ENCODE measurements at places on chromosomes 3 and 15. TPM values are rescaled to one million over a fixed set of nuclear protein-coding genes. Genes with fewer than 3 reads are reported as not detected.

Gene BCL2A1
- polyA plus RNA-seq, result 0.25 TPM

DNA sequence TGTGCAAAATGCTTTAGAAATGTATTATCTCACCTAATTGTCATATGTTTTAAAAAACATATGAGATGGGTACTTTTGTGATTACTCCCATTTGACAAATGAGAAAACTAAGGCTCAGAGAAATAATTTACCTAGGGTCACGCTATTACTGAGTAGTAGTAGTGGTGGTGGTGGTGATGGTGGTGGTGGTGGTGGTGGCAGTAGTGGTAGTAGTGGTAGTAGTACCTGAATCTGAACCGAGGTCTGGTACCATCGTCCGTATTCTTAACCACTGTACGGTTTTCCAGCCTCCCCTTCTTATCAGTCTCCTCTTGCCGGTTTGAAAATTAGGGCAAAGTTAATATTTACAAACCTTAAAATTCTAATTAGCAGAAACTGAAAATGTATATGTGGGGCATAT, 102.4 kb downstream of the KLHL25 start:
- no peak for DNase-seq

- peak; percentile 48 for DNase-seq
These were observed 401.8 kb downstream of the SHQ1 start for GRCh38 chr3:72446218-72447058.

DNA sequence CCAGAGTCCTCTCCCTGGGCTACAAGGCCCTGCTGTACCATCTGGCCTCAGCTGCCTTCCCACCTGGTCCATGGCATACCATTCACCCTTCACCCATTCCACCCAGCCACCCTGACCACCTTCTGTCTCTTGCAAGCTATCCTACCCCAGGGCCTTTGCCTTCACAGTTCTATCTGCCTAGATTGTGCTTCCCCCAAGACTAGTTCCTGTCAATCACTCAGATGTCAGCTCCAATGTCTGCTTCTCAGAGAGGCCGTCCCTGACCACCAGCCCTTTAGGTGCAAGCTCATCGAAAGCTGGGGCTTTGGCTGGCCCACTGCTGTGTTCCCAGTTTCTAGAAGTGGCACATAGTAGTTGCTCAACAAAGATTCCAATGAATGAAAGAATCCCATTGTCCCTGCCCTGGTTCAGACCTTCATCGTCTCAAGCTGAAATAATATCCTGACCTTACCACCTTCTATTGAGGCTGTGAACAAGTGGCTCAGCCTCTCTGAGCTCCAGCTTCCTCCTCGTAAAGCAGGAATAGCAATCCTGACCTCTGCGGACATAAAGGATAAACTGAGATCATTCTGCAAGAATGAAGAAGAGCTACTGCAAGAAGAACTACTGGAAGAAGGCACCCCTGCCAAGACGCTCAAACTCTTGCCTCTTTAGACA, 15.8 kb downstream of the EFCAB12 start:
- DNase-seq, result no peak

Gene ROBO2
- polyA plus RNA-seq, result 88.0 TPM

Gene MTFMT
- polyA plus RNA-seq, result 15.8 TPM

DNA sequence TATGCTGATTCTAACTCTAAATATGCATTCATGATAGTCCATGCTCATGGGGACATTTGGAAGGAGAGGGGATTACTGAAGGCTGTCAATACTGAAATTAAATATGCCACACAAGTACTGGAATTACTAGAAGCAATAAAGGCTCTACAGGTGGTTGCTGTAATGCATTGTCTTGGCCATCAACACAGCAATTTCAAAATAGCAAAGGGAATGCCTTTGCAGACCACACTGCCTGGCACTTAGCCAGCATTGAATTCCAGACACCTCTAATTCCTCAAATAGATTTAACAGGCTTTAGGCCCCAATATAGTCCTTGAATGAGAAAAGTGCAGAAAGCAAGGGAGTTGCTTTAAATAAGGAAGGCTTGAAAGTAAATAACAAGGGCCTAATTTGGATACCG, 115.8 kb upstream of the PLCL2 start:
- peak; percentile 28 for DNase-seq

- DNase-seq, result no peak
These were observed 243.2 kb downstream of the MBNL1 start for GRCh38 chr3:152511904-152512303.

Gene ZWILCH
- polyA plus RNA-seq, result 23.0 TPM

GRCh38 chr3:194364652-194365434, 4.7 kb downstream of the LRRC15 start:
- DNase-seq, result no peak

- peak; percentile 54 for DNase-seq
These were observed 67.1 kb downstream of the ATP2B2 start for GRCh38 chr3:10437995-10438901.

DNA sequence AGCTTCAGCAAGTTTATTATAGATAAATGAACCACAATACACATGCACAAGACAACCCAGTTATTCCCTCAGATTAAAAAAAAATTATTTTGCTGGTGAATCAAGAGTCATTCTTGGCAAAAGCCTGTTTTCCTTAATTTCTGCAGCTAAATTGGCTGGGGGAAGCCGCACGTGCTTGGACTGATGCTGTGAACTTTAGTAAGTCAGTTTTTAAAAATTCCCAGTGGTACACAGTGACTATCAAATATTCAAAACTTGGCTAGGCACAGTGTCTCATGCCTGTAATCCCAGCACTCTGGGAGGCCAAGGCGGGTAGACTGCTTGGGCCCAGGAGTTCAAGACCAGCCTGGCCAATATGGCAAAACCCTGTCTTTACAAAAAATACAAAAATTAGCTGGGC, 23.9 kb downstream of the EHD4 start:
- no peak for DNase-seq

DNA sequence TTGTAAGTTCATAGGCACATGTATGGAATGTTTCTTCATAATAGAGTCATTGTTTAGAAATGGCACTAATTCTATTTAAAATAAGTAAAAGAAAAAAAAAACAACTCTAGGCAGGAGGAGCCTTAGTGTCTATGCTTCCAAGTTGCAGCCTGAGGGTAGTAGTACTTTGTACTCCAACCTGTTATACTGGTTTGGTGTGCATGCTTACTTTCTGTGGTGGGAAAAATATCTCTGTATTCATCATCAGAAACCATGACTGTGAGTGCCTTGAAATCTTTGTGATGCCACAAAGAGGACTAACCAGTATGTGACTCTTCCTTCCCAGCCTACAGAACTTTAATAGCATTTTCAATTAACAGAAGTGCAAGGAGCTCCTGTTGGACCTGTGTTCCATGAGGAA, 4.4 kb downstream of the NAALADL2 start:
- DNase-seq, result no peak

DNA sequence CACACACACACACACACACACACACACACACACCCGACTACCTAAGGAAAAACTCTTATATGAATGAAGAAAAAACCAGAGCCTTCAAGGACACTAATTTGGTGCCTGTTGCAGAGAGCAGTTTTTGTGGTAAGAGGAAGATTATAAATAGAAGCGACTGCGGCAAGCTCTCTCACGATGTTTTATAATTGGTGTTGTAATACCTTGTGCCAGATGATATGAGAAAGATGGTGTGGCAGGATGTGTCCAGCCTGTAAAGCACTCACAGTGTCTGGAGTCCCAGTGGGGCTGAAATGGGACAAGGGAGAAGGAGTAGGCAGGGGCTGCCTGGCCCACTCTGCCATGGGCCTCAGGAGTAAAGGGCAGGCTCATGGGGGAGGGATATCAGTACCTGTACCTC, 839.9 kb downstream of the AGBL1 start:
- no peak for DNase-seq

Gene SEMA7A
- 8.0 TPM for polyA plus RNA-seq

- peak; percentile 53 for DNase-seq
These were observed 64.1 kb upstream of the RPL32 start for GRCh38 chr3:12905316-12906071.

DNA sequence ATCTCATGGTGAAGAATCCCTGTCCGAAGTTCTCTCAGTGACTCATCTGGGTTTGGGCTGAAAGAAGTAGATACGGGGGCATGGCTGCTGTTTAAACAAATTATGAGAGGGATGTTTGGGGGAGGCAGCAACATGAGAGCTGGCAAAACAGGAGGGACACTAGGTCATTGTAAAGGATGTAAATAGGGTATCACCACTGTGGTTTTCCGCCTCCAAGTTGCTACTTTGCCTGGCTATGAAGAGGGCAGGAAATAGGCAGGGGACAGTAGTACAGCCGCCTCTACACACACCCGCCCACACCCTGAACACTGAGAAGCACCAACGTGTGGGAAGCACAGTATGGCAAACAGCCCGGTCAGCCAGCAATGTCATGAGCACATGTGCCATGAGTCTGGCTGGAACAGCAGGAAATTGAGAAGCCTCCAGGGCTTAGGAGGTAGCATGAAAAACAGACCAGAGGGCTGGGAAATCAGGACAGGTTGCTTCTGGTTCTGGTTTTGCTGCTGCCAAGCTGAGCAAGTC, 17.1 kb downstream of the HEXA start:
- peak; percentile 40 for DNase-seq

GRCh38 chr3:56364665-56365064, 103.6 kb downstream of the ERC2 start:
- no peak for DNase-seq

GRCh38 chr15:35194296-35194695, 109.2 kb upstream of the NANOGP8 start:
- no peak for DNase-seq

DNA sequence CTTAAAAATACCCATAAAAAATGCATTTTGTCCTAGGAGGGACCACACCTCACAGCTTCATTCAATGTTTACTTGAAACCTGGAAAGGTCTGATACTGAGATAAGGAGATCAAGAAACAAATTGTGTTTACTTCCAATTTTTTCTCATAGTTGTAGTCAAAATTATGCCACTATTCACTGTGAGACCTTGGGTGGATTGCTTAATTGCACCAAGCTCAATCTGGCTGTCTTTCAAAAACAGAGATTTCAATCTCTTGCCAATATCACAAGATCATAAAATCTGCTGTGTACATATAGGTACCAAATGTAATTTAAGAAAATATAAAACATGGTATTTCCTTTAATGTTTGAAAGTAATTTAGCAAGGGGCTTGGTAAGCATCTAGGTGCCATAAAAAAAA, 186.4 kb upstream of the THBS1 start:
- no peak for DNase-seq

Gene NUDT16
- polyA plus RNA-seq, result 43.9 TPM

- no peak for DNase-seq
These were observed 31.9 kb downstream of the SH3BP5 start for GRCh38 chr3:15300323-15301078.

- no peak for DNase-seq
These were observed 63.6 kb upstream of the BOC start for GRCh38 chr3:113147681-113148261.

GRCh38 chr3:115062412-115062956, 84.6 kb downstream of the ZBTB20 start:
- no peak for DNase-seq

DNA sequence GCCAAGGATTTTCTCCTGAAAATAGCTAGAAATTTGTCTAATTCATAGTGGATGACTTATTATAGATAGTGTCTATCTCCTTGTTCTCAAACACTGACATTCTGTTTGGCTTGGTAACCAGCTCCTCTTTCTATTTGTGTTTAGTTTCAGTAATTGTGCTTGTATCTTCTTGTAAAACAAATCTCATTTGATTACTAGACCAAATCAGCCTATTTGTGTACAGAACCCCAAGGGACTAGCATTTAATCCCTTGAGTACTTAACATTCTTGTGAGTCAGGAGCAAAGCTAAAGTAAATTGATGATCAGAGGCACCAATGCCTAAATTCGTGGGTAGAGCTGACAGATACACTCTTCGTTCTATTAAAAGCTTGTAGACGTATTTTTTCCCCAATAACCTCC, 306.5 kb upstream of the SLITRK3 start:
- no peak for DNase-seq

- DNase-seq, result no peak
These were observed 82.0 kb upstream of the BFSP2 start for GRCh38 chr3:133317866-133318265.

- no peak for DNase-seq
These were observed 1046.6 kb upstream of the CFAP20DC start for GRCh38 chr3:60096403-60096802.

DNA sequence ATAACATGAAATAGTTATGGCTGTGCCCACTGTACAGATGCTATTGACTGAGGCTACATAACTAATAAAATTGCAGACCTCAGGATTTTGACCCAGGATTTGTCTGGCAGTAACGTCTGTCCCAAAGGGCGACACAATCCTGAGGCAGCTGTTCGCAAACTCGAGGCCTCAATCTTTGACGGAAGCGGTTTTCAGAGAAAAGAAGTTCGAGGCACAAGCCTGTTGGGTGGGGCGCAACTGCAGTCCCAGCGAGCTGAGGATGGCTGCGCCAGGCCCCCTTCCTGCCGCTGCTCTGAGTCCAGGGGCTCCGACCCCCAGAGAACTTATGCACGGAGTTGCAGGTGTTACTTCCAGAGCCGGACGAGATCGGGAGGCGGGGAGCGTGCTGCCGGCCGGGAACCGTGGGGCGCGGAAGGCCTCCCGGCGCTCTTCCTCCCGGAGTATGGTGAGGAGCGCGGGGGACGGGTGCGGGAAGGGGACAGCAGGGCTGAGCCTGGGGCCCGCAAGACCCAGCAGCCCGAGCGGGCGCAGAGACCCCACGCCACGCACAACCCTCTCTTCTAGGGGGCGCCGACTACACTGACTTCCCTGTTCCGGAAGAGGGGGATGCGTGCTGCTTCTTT, at the start of gene PARP15:
PARP15 (plus strand) TSS at position 242 of the 623 bp plus-strand sequence; CDS start at position 260, 18 bp downstream.
- DNase-seq, result no peak

- DNase-seq, result no peak
These were observed at the start of gene TBC1D2B for GRCh38 chr15:78077053-78077870. Gene TBC1D2B, minus strand, starts transcription at chr15:78077711. Its CDS starts 59 bp downstream, at chr15:78077652.
